HS-5 (cell line): ENCODE measurements at places on chromosomes 4 and X.

DNA sequence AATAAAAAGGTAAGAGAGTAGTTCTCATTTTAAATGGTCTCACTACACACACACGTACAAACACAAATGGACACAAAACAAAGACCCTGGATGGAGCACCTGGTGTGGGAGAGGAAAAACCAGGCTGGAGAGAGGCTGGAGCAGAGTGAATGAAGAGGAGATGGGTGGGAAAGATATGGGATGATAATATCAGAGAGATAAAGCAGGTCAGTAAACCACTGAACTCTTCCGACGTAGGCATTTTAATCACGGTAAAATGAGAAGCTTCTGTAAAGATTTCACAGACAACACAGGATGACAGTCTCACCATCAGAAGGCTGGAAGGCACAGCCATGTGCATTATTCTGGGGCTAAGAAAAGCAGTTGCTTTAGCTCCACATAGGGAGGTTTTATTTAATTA, 532.8 kb downstream of the KCNIP4 start:
- DNase-seq: no peak

- peak; percentile 87 for DNase-seq
These were observed 70.7 kb downstream of the ANKRD50 start for GRCh38 chr4:124641715-124642381.

GRCh38 chr4:39756159-39756558, 58.2 kb downstream of the UBE2K start:
- no peak for DNase-seq

- DNase-seq: no peak
These were observed 3.8 kb upstream of the HSD17B13 start for GRCh38 chr4:87326460-87326859.

DNA sequence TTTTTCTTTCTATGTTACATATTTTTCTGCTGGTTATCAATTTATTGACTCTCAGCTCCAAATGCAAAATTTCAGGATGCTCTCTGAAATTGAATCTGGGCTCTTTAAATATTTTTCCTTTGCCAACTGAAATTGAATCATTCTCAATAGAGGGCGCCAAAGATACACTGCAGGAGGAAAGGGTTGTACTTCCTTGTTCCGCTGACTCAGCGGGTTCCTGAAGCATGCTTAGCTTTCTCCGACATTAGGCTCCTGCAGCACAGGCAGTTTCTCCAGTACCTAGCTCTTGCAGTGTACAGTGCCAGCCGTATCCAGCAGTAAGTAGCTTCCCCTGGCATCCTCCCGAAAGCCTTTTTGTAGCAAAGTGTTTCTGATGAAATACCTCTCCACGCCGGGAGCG, 28.8 kb upstream of the CFAP47 start:
- DNase-seq: peak; percentile 2

- no peak for DNase-seq
These were observed 102.8 kb downstream of the C4orf51 start for GRCh38 chr4:145782756-145783155.

- DNase-seq: no peak
These were observed 18.5 kb upstream of the DCAF4L1 start for GRCh38 chr4:41963105-41963504.

DNA sequence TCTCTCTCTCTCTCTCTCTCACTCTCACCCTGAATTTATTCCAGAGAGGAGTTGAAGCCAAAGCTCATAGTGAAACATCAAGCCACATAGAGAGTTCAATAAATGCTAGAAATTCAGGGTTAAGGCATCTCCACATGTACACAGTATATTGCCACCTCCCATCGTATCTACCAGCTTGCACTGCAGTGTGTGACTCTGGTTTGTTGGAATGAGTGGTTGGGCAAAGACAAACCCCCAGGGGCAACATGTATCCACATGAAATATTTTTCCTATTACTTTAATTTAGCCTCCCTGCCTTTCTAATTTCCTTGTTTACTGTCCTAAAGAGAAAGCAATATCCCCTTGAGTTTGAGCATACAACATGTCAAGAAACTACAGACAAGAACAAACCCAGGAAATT, 247.3 kb downstream of the SPATA18 start:
- no peak for DNase-seq

DNA sequence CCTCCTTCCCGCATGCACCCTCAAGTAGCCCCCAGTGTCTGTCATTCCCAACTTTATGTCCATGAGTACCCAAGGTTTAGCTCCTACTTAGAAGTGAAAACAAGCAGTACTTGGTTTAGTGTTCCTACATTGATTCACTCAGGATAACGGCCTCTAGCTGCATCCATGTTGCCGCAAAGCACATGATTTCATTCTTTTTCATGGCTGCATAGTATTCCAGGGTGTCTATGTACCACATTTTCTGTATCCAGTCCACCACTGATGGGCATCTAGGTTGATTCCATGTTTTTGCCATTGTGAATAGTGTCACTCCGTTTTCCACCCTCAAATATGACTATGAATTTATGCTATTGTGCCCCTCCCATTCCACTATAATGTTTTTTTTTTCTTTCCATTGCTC, 130.5 kb upstream of the MXRA5 start:
- no peak for DNase-seq

GRCh38 chr4:121304893-121305292, 75.9 kb downstream of the QRFPR start:
- DNase-seq: no peak

- DNase-seq: no peak
These were observed 55.8 kb downstream of the PTTG2 start for GRCh38 chr4:38015886-38016515.

GRCh38 chrX:154444755-154445246, 860 bp downstream of the FAM50A start:
- no peak for DNase-seq
